ENCODE measurements at places on chromosomes 7 and 10. TPM values are rescaled to one million over a fixed set of nuclear protein-coding genes. Genes with fewer than 3 reads are reported as not detected.

Gene TWNK
- total RNA-seq = 7.6 TPM

Gene COG5
- 51.9 TPM for total RNA-seq

Gene ERVW-1
- total RNA-seq = not detected

Gene CYP26A1
- not detected for total RNA-seq

Gene HECW1
- total RNA-seq = not detected

Gene RSPH10B
- not detected for total RNA-seq

Gene FFAR4
- 0.37 TPM for total RNA-seq

Gene HOXA6
- total RNA-seq = not detected

Gene PTF1A
- total RNA-seq = not detected

Gene LHFPL3
- total RNA-seq = not detected

Gene PRSS1
- total RNA-seq = 3.6 TPM
